ENCODE measurements at places on chromosomes 3 and 15. TPM values are rescaled to one million over a fixed set of nuclear protein-coding genes. Genes with fewer than 3 reads are reported as not detected.

- DNase-seq: peak; percentile 50
These were observed 17.5 kb downstream of the HDC start for GRCh38 chr15:50247819-50248655.

DNA sequence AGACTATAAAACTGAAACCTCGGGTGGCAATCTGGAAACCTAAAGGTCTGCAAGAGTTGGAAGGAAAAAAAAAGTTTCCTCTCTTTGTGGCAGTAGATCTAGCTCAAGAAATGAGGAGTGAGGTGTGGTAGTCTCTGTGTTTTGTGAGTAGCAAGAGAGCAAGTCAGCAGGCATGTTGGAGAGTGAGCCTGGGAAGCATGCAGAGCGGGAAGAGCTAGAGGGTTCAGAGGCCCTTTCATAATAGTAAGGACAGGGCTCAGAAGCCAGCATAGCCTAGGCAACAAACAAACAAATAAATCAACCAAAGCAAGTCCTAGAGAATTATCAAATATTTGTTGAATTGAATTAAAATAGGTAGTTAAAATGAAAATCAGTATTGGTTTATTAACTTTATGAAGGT lies 189.7 kb upstream of the CBLB start:
- DNase-seq: no peak

Gene ZKSCAN7
- 1.4 TPM for total RNA-seq

GRCh38 chr3:32403663-32404062 lies 12.0 kb downstream of the CMTM7 start:
- no peak for DNase-seq

DNA sequence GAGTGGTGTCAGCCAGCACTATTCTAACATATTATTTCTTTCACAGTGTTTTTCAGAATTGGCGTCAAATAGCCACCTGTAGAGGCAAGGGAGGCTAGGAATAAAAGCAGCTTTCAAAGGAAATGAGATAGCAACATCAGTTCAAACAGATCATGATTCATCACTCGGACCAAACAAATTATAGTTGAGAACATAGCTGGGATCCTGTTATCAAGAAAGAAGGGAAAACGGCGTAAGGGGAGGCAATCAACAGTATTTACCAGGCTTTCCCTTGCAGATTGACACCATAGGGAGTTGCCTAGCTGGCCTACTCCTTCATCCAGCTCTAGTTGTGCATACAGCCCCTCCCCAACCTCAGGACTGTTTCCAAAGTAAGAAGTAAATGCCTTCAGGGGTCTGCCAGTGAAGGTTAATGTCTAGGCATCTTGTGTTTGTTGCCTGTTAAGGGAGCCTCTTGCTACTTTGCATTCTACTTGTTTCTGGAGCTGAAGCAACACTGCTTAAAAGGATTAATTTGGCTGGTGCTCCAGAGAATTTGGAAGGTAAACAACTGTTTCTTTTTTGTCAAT lies 286.5 kb downstream of the NSUN3 start:
- DNase-seq: no peak

- DNase-seq: no peak
These were observed 22.4 kb downstream of the FNDC3B start for GRCh38 chr3:172061724-172062184.

- no peak for DNase-seq
These were observed 45.9 kb upstream of the SLC2A2 start for GRCh38 chr3:171072432-171072831.

Gene CFAP91
- total RNA-seq: 0.75 TPM

Gene PTX3
- 0.13 TPM for total RNA-seq

DNA sequence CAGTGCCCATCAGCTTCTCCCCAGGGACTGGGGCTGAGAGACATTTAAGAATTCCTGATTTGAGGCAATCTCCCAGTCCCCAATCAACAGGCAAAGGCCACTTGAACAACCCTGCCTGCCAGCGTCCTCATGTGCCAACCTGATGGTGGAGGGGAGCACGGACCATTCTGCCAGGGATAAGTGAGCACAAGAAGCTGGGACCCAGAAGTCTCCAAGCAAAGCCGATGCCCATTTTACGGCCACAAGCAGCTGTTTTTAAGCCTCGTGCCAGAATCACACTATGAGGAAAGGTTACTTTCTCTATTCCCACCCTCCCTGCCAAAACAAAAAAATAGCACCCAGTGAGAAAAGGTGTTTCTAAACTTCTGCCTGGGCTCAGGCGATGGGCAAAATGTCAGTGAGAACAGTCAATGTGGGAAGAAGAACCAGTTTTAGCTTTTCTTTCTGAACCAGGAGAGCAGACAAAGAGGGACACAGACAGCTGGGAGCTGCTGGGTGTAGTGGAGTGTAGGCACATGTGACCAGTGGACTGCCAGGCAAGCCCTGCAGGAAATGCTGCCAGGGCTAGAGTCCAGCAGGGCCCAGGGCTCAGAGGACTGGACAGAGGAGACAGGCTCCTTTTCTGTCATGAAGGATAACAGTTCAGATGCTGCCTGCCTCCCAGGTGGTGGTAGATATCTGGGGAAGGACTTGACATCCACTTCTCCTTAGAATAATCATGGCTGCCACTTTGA lies 57.7 kb downstream of the ATP2B2 start:
- DNase-seq: no peak

Gene TTLL13
- not detected for total RNA-seq

DNA sequence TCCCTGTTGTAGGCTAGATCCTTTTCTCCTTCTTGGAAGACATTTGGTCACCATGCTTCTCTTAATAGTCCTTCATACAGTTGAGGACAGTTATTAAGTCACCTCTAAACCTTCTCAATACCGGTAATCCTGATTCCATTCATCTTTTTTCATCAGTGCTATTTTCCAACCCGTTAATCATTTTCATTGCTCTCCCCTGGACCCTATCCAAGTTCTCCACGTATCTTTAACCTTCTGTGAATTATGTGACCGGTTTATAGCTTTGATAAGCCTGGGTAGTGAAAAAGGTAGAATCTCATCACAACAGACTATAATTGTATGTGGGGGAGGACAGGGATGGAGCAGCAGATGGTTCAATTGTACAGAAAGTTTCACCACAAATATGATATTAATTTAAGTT lies 168.5 kb downstream of the MECOM start:
- no peak for DNase-seq

Data from Right ventricle myocardium superior (tissue), 1 donor.